ENCODE measurements at places on chromosomes 11 and 22.

- no peak for DNase-seq
Measured at GRCh38 chr11:68956142-68956541, 24.6 kb downstream of the MRGPRD start.

DNA sequence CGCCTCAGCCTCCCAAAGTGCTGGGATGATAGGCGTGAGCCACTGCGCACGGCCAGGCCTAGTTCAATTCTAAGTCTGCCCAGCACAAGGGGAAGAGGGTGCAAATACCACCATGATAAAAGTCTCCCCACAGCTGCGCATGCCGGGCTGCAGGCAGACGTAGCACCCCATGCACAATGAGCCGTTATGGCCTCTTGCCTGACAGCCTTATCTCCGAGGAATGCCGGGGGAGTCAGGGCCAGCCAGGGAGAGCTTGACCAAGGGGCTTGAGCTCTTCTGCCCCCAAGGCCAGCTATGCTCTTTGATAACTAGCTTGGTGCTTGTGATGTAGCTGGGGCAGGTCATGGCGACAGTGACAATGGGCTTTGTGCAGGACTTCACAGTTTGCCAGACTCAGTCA, 13.7 kb upstream of the SCUBE1 start:
- no peak for DNase-seq

DNA sequence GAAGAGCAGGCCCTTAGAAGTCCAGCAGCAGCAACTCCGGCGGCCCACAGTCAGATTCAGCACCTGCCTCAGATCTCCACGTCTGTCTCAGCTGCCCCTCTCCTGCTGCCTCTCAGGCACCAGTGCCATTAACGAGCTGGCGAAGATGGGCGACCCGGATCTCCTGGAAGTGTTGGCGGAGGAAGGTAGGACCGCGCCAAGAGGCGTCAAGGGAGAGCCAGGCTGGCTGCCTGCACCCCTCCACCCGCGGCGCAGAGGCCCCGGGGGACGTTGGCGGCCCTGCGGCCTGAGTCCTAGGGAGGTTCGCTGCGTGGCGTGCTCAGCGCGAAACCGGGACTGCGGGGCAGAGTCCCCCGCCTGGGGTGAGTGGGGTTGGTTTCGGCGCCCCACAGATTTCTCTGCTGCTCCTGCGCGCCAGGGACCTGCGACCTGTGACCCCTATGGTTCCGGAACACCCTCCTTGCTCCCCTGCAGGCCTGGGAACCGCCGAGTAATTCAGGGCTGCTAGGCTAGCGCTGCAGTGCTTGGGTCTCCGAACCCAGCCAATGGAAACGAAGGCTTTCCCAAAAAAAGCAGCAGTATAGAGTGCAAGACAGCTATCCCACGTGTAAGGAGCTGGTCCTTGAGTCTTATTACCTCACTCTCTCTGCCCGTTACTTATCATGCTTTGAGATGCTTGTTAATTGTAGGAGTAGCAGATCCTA, 615 bp downstream of the ANO5 start:
- peak; percentile 44 for DNase-seq

DNA sequence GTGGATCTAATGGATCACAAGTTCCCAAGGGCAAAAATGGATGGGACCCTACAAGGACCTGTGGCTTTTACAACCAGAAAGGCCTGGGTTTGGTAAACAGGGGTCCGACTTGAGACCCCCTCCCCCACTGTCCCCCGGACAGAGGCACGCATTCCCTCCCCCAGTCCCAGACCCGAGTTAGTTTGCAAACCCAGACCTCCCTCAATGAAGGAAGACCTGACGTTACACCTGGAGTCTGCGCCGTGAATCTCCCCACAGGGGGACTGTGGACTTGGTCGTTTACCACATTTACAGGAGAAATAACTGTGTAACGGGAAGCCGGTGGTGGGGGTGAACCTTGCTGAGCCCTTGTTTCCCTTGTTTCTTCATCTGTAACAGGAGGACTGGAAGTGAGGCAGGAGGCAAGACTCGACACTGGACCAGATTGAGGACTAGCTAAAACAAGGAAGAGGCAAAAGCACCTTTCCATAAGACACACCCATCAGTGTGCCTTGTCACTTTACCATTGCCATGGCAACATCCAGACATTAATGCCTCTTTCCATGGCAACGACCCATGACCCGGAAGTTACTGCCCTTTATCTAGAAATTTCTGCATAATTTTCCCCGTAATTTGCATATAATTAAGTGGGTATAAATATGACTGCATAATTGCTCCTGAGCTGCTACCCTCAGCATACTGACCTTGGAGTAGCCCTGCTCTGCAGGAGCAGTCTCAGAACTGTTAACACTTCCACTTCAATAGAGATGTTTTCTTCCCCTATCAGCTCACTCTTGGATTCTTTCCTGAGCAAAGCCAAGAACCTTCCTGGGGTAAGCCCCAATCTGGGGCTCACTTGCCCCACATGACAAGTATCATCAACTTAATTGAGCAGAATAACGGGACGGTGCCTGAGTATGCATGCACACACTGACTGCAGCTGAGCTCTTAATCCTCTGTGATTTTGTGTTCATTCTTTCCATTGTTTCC, 25.4 kb downstream of the PDGFB start:
- DNase-seq = no peak

GRCh38 chr22:30306627-30307011, 17.3 kb upstream of the CASTOR1 start:
- no peak for DNase-seq

GRCh38 chr11:69841859-69842698, 22.9 kb upstream of the FGF3 start:
- no peak for DNase-seq

DNA sequence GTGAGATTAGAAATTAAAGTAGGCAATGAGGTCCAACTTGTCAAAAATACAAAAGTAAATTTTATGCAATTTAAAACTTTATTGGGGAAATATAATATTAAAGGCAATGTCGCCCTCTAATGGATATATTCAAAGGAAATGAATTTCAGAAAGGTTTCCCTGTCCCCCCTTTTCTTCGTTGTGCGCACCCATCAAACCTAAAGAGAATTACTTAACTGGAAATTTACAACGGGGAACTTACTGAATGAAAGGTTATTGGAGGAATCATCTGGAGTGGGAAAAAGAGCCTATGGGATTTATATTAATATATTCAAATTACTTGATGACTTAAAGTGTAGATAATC, 1.7 kb upstream of the ABTB2 start:
- DNase-seq = no peak

- no peak for DNase-seq
Measured at GRCh38 chr11:119696378-119697222, 32.4 kb downstream of the NECTIN1 start.

- DNase-seq = no peak
Measured at GRCh38 chr11:131217313-131218310, 152.8 kb upstream of the NTM start.

- peak; percentile 72 for DNase-seq
Measured at GRCh38 chr11:128790196-128790595, 76.9 kb downstream of the KCNJ1 start.

DNA sequence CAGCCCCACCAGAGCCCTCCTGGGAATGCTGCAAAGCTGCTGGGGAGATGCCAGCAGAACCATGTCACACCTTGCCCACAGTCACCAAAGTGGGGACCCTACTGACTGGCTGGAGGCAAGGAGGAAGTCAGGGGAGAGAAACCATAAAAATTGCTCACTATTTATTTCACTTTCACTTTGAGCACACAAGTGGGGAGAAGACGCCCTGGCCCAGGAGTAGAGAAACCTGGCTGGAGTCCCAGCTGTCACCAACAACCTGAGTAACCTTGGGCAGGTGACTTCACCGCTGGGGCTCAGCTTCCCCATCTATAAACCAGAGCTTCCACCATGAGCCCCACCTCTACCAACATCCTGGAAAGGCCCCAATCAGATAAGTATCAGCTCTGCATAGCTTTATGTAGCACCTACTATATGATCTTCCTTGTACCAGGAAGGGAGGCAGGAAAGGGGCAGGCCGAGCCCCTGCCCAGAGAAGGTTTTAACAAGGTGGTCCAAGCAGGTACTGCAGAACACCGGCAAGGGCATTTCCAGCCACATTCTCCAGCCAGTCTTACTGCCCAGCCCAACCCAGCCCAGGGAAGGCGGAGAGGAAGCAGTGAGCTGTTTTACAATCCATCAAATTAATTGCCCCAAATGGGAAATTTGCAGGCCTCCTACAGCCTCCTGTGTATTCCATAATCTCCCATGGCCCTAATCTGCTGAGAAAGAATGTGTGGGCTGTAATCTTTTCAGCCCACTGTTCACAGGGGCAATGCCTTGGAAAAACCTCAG, 27.6 kb downstream of the PLEKHA7 start:
- DNase-seq = no peak

GRCh38 chr11:71190551-71190950, 61.8 kb downstream of the SHANK2 start:
- DNase-seq = no peak
